ENCODE measurements at places on chromosomes 1 and 21.

- no peak for DNase-seq
Measured at GRCh38 chr1:66247415-66248208, 286.3 kb upstream of the SGIP1 start.

DNA sequence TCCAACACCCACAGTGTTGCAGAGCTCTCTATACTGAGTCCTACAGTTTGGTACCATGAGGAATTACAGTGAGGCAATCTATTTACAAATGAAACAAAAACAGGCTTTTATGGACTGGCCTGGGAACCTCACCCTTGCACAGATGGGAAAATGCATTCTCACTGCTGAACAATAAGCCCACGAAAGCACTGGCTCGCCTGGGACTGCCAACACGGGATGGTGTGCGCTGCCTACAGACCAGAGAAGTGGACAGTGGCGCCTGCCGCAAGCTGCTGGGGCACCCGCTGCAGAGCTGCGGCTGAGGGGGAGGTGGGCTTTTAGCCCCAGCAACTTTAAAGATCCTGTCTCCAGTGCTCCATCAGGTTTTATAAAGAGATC is 28.5 kb upstream of the ABCG1 start:
- no peak for DNase-seq

DNA sequence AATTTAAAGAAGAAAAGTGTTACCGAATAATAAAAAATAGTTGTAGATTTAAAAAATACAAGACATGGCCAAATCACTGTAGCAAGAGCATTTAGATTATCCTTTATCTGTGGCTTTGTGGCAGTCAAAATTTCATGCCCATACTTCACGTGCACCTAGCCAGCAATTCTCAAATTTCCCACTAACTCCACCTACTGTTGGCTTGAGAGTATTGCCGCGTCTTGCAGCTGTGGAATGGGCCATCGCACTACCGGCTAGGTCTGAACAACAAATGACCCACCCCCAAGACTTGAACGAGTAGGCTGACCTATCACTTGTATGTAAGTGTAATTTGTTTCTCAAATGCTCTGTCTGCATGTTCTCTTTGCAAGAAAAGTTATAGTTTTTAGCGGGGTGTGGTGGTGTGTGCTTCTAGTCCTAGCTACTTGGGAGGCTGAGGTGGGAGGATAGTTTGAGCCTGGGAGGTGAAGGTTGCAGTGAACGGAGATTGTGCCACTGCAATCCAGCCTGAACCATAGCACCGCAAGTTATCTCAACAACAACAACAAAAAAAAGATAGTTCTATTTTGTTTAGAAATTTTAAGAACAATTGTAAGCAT is 4.1 kb downstream of the KRTAP13-4 start:
- peak; percentile 41 for DNase-seq

DNA sequence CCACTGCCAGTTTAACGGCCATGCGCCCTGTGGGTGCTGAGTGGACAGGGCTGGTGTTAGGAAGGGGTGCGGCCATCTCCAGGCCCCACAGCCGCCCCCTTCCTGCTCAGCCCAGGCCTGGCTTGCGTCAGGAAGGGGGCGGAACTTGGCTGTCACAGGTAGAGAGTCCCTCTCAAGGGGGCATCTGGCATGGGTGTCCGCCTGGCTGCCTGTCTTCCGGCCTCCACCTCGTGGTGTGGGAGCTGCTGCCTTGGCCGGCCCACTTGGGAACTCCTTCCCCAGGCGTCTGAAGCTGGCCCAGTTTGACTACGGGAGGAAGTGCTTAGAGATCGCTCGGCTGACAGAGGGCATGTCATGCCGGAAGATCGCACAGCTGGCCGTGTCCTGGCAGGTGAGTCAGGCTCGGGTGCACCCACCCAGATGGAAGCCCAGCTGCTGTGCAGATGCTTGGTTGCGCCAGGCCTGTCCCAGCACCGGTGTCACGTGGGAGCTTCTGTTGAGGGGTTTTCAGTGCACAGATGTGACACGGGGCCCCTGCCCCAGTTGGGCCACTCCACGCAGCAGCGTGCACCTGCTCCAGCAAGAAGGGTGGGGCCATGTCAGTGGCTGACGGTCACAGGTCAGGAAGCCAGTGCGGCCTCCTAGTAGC is 9.1 kb upstream of the ATAD3B start:
- no peak for DNase-seq

DNA sequence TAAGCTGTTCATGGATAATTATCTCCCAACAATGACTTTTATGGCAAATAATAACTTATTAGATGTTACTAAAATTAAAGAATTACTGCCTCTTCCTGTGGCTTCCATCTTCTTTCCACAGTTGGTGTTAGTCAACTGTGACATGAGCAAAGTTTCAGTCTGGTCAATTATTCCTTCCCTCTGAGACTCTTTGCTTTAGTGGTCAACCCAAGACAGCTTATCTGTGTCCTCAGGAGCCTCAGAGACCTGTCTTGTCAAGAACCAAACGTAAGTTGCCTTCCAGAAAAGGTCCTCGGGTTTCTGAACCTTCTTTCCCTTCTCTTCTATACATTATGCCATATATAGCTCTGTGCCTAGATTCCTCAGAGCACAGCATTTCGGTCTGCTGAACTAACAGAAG is 263.2 kb upstream of the ZP4 start:
- DNase-seq = no peak

DNA sequence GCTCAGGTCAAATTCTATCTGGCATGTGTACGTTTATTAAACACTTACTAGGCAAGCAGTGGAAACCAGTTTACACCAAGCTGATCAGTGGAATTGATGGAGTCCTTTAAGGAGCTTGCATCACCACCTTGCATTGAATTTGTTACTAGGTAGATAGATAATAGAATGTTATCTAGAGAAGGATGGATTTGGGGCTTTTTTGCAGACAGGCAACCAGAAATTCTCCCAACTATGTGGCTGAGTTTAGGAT is 44.9 kb downstream of the HHAT start:
- DNase-seq = no peak

- no peak for DNase-seq
Measured at GRCh38 chr1:193533853-193534252, 347.4 kb upstream of the B3GALT2 start.

DNA sequence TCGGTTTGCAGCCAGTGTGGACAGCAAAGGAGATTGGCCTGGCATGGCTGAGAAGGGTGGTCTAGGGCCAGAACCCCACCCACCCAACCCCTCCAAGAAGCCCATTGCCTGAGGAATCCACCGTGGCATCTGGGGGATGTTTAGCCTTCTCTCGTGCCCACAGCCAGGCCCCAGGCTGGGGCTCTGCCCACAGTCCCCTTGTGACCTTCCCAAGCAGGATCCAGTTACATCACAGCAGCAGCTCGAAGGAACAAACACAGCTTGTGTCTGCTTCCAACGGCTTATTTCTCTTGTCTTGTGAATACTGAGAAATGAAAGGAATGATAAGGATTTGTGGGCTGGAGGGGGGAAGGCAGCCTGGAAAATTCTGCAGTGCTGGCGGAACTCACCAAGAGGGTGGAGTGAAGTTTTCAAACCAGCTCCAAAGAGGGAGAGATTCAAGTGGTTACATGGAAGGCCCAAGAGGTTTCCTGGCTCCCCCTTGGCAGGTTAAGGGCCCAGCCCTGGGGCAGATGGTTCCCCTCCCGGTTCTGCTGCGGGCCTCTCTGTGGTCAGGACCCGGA is 61.6 kb downstream of the DHRS3 start:
- no peak for DNase-seq

DNA sequence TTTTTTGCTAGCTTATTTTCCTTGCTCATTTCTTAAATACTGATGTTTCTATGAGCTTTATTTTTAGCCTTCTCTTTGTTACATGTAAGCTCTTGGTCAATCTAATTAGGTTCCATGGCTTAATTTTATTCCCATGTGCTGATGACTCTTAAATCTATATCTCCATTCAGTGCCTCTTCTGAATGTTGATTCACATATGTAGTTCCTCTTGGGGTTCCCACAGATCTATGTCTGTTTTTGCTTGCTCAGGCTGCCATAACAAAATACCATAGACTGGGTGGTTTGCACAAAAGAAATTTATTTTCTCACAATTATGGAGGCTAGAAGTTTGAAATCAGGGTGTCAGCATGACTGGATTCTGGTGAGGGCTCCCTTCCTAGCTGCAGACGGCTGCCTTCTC is 58.3 kb upstream of the PLA2G4A start:
- DNase-seq = no peak

DNA sequence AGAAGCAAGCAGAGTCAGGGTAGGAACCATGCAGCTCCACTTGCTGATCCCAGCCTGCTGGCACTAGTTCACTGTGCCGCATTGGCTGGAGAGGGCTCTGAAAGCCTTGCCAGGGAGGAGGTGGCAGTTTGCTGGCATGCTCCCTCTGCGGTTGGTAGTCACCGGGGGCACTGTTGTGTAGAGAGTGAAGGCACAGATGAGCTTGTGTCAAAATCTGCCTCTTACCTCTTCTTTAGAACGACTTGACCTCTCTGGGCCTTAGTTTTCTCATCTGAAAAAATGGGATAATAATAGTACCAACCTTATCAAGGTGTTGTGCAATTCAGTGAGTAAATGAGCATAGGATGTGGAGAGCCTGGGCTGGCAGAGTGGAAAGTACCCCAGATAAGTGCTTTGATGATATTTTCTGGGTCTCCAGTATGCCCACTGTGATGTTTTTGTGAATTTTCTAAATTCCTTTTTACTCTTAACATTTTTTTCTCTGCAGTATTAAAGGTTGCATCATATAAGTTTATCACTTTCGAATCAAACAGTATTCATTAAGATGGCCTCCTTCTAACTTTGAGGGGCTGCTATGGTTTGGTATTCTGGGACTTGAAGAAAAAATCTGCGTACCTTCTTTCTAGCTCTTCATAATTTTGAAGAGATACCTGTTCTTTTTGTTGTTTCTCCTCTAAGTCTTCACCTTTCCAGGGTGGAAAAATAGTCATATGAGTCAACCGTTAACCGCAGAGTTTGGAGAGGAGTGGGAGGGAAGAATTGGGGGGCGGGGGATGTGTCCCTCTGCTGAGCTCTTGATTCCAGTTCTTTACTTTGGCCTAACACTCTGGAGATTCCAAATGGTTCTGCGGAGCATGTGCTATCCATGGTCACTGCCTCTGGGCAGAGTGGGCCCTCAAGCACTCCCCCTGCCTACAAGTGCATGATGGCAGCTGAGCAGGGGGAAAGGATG is 26.8 kb downstream of the SZRD1 start:
- DNase-seq = no peak

GRCh38 chr1:219517031-219517430 is 95.9 kb downstream of the ZC3H11B start:
- DNase-seq = no peak

- DNase-seq = no peak
Measured at GRCh38 chr1:246160374-246160773, 346.7 kb downstream of the SMYD3 start.
